ENCODE measurements at places on chromosomes 11 and 22.

DNA sequence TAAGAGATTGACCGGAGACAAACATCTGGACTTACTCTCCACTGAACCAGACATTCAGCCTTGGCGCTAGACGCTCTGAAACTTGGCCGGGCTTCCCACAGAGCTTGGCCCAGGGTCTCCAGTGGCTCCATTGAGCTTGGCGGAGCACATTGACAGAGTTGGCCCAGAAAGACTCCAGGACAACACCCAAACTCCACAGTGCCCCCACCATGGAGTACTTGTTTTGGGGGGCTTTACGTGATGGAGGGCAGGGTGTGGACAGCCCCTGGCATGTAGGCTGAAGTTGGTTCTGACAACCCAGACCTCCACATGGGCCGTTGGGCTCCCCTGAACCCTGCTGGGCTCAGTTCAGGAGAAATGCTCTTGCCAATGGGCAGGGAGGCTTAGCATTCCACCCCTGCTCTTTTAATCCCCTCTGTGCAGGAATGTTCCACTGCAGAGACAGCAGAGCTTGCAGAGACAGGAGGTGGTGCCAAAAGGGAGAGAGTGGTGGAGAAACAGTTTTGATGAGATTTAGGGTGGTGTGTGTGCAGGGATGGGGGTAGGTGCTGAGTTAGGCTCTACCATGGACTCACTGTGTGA, 102.4 kb upstream of the TIMP3 start:
- no peak overlapping the region for H3K27ac ChIP-seq
- peaks cover 4% of the 10 kb centered on the region for H3K27me3 ChIP-seq
- DNase-seq = no peak

DNA sequence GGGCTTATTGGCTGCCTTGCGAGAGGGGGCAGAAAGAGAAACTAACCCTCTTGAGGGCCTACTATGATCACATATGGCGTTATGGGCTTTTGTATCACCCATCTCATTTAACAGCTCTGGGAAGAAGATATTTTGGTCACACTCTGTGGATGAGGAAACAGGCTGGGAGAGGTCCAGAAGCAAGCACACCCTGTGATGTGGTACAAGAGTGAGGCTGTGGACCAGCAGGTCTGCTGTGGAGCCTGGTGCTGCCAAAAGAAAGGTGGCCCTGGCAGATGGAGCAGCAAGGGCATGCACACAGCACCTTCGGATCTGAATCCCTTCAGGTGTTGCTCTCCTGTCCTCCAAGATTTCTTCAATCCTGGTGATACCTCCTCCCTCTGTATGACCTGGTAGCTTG, 64.1 kb downstream of the KCNC1 start:
- H3K27me3 ChIP-seq = no peaks in the 10 kb centered on the region
- H3K36me3 ChIP-seq = peaks cover 9% of the 10 kb centered on the region
- no peak overlapping the region for H3K27ac ChIP-seq
- no peak overlapping the region for H3K4me3 ChIP-seq

GRCh38 chr11:31529701-31530100, 20.1 kb downstream of the ELP4 start:
- peaks cover 2% of the 10 kb centered on the region for H3K36me3 ChIP-seq
- no peak for DNase-seq
- H3K27ac ChIP-seq = no peak overlapping the region

DNA sequence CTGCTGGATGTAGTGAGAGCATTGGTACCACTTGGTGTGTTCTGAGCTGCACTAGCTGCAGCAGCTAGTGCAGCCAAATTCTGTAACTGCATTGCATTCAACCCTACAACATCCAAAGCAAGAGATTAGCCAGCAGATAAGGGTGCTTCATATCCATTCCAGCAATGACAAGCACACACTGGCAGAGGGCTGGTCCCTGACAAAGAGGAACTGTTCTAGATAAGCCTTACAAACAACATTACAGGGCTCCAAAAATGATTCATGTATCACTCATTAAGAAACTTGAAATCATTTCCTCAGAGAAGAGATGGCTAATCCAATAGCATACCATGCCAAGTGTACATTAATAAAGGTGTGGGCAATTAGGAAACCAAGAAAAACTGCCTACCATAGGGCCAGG, 28.4 kb upstream of the RAPSN start:
- peaks cover 96% of the 10 kb centered on the region for H3K36me3 ChIP-seq
- no peak for DNase-seq
- H3K27ac ChIP-seq = no peak overlapping the region
- H3K4me1 ChIP-seq = no peaks in the 10 kb centered on the region
- H3K27me3 ChIP-seq = no peaks in the 10 kb centered on the region

GRCh38 chr11:30432178-30432577, 109.3 kb downstream of the ARL14EP start:
- no peaks in the 10 kb centered on the region for H3K4me1 ChIP-seq
- DNase-seq = no peak
- no peak overlapping the region for H3K4me3 ChIP-seq

DNA sequence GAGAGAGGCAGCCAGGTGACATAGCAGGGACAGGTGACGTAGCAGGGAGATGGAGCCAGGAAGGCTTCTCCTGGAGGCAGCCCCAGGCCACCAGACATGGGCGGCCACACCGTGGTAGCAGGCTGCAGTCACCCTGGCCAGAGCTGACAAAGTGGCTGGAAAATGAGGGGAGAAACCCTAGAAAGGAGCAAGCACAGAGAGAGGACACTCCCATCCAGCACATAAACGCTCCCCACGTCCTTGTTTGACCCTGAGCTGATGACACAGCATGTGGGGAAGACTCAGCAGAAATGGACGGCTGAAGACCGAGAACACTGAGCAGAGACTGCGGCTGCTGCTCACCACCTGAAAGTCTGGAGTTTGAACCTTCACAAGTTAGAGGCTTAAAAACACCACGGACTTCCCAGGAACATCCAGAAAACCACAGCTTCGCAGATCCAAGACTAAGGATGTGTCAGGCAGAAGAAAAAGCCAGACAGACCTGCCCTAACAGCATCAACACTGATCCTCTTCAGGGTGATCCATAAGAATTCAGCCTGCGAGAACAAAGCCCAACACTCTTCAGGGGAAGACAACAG, 28.7 kb downstream of the DRD4 start:
- H3K36me3 ChIP-seq = peaks cover 27% of the 10 kb centered on the region
- H3K4me1 ChIP-seq = no peaks in the 10 kb centered on the region
- no peak for DNase-seq
- no peak overlapping the region for H3K27ac ChIP-seq

GRCh38 chr11:43573233-43573632, 107.3 kb upstream of the HSD17B12 start:
- peaks cover 72% of the 10 kb centered on the region for H3K27me3 ChIP-seq
- no peaks in the 10 kb centered on the region for H3K36me3 ChIP-seq
- no peak overlapping the region for H3K4me3 ChIP-seq
- H3K4me1 ChIP-seq = peaks cover 10% of the 10 kb centered on the region
- no peak overlapping the region for H3K27ac ChIP-seq
- no peak for DNase-seq

DNA sequence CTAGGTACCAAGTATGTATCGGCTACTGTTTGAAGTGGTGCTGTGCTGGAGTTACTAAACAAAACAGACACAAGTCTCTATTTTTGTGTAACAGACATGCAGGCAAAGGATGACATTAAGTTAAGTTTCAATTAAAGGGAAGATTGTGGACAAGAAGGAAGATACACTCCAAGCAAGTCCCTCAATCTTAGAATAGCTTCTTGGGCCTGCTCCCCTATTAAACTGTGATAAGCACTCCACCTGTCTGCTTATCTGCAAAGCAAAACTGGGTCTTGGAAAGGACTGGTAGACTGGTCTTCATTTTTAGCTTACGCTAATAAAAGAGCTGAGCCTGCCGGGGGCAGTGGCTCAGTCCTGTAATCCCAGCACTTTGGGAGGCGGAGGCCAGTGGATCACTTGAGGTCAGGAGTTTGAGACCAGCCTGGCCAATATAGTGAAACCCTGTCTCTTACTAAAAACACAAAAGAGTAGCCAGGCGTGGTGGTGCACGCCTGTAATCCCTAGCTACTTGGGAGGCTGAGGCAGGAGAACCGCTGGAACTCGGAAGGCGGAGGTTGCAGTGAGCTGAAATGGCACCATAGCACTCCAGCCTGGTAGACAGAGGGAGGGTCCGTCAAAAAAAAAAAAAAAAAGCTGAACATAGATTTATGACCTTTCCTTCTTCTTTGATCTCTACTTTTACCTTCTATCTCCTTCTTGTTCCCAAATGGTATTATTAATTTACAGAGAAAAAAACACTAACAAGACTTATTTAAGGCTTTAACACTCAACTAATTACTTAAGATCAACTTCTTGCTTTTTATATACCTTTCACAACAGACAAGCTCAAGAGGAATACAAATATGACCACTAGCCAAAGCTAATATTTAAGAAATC, 4.1 kb downstream of the DDX17 start:
- H3K27me3 ChIP-seq = no peaks in the 10 kb centered on the region

DNA sequence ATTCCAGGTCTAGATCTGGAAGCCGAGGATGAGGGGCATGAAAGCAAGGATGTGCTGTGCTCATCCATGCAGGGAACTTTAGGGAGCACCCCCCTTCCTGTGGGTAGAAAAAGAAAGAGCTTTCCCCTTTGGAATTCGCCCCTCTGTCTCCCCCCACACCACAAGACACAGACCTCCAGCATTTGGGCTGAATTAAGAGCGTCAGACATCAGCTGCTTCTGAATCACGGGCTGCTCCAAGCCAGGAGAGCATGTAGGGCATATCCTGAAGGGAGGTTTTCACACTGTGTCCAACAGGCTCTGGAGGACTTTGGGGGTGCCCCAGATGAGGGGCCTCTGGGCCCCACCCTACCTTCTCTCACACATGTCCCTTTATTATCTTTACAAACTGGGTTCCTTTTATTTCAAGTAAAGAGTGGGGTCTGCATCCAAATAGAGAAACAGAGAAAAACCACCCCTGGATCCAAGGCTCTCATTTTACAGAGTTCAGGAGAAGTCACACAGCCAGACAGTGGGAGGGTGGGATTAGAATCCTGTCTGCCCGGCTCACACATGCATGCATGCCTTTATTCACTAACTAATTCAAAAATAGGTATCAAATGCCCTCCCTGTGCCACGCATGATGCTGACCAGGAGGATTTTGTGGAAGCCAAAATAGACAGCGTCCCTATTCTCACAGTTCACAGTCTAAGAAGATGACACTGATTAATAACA, 52.8 kb downstream of the LRRC32 start:
- H3K4me1 ChIP-seq = no peaks in the 10 kb centered on the region
- peaks cover 36% of the 10 kb centered on the region for H3K27me3 ChIP-seq
- no peak overlapping the region for H3K27ac ChIP-seq
- H3K36me3 ChIP-seq = no peaks in the 10 kb centered on the region
- DNase-seq = peak; percentile 13

- H3K27ac ChIP-seq = no peak overlapping the region
- DNase-seq = no peak
- H3K27me3 ChIP-seq = peaks cover 36% of the 10 kb centered on the region
- H3K4me1 ChIP-seq = no peaks in the 10 kb centered on the region
These were observed 8.6 kb upstream of the MSANTD4 start for GRCh38 chr11:106030609-106031008.

GRCh38 chr11:129281471-129282415, 89.6 kb upstream of the ARHGAP32 start:
- no peaks in the 10 kb centered on the region for H3K36me3 ChIP-seq
- H3K4me3 ChIP-seq = no peak overlapping the region
- peaks cover 26% of the 10 kb centered on the region for H3K27me3 ChIP-seq
- H3K27ac ChIP-seq = no peak overlapping the region
- H3K4me1 ChIP-seq = peaks cover 21% of the 10 kb centered on the region

DNA sequence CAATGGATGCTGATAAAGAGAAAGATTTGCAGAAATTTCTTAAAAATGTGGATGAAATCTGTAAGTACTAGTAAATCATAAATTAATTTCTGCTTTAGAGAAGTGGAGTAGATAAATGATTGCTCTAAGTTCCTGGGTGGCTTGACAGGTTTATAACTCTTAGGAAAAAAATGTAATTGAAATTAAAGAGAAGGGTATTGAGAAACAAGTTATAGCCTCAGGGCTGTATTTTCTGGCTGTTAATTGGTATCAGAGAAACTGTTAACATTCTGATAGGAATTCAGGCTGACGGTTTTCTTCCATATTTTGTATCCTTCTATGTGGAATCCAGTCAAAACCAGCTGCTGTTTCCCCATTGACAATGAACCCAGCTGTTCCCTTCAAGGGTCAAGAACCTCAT, 1.9 kb downstream of the TTC12 start:
- no peak overlapping the region for H3K4me3 ChIP-seq
- no peak for DNase-seq
- H3K4me1 ChIP-seq = peaks cover 19% of the 10 kb centered on the region
- no peaks in the 10 kb centered on the region for H3K27me3 ChIP-seq

DNA sequence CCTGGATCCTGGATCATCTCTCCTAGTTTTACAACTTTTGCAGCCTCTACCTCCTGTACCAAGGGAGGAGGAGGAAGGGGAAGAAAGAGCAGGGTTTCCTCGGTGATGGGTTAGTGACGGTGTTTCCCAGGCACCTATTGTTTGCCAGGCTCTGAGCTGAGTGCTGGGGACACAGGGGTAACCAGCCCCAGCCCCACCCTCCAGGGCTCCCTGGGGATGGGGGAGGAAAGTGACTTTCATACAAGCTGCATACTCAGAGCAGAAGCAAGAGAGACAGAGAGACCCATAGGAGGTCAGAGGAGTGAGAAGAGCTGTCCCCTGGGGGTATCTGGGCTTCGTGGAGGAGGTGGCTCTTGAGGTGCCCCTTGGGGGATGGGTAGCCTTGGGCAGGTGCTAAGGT, 89.4 kb upstream of the THY1 start:
- H3K4me3 ChIP-seq = peak overlapping the region; percentile 35
- H3K27ac ChIP-seq = peak overlapping the region; percentile 38
- H3K36me3 ChIP-seq = no peaks in the 10 kb centered on the region
- no peaks in the 10 kb centered on the region for H3K27me3 ChIP-seq

DNA sequence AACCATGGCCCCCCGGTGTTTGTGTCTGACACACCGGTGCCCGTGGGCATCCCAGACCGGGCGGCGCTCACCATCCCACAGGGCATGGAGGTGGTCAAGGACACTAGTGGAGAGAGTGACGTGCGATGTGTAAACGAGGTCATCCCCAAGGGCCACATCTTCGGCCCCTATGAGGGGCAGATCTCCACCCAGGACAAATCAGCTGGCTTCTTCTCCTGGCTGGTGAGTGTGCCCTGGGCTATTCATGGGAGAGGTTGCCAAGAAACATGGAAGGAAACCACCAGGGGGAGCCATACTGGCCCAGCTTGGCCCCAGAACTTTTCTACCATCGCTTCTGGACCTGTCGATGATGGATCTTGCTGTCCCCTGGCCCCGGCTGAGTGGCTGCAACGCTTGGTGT, 36.5 kb downstream of the PRDM11 start:
- H3K27ac ChIP-seq = no peak overlapping the region
- H3K4me1 ChIP-seq = peaks cover 22% of the 10 kb centered on the region
- H3K4me3 ChIP-seq = no peak overlapping the region
- H3K27me3 ChIP-seq = peaks cover 8% of the 10 kb centered on the region

DNA sequence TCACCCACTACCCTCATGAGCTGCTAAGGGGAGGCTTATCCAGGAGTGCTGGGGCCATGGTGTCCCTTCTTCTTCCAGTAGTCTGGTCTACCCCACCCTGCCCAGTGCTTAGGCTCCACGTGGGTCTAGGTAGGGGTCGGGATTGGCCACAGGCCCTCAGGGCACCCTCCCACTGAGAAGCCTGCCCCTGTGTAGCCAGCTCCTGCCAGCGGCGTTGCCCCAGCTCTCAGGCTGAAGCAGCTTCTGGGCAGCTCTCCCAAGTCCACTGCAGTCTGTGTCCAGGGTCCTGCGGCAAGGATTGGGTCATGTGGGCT, 24.0 kb upstream of the RIC3 start:
- no peak overlapping the region for H3K27ac ChIP-seq
- DNase-seq = no peak
- H3K4me1 ChIP-seq = peaks cover 14% of the 10 kb centered on the region
- H3K27me3 ChIP-seq = peaks cover 2% of the 10 kb centered on the region
